Fibroblast of skin of back (primary cell): ENCODE measurements at places on chromosomes 7 and 10.

GRCh38 chr10:132095403-132096113 is 29.8 kb downstream of the JAKMIP3 start:
- no peak for DNase-seq

- DNase-seq, result peak; percentile 17
Measured at GRCh38 chr7:66043681-66044497, 31.7 kb upstream of the ASL start.

DNA sequence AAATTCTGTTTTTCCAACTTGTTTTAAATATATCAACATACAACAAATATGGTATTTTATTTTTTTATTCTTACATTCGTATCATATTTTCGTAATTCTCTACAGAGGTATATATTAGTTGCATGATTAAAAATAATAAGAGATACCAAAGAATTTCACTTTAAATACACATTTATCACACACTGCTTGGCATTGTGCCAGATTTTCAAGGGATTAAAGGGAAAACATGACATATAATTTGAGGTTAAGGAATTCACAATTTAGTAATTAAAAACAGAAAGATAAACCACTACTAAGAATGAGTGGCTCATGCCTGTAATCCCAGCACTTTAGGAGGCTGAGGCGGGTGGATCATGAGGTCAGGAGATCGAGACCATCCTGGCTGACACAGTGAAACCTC is 484.7 kb upstream of the SORCS1 start:
- peak; percentile 3 for DNase-seq

DNA sequence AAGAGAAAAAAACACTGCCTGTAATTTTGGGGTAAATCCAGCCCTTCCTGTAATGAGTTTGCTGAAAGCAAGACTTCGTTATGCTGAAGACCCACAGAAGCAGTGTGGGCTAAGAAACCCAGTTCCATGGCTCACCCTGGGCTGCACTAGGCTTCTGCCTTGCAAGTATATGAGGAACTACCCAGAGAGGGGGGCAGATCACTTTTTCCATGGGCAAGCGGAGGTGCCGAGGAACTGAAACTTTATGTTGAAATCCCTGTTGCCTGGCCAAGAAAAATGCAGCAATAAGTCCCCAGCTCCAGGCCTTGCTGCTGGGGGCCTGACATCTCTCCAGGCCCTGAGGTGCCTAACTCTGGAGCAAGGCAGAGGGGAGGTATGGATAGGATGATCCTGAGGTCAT is 8.5 kb downstream of the RASSF4 start:
- DNase-seq, result no peak

DNA sequence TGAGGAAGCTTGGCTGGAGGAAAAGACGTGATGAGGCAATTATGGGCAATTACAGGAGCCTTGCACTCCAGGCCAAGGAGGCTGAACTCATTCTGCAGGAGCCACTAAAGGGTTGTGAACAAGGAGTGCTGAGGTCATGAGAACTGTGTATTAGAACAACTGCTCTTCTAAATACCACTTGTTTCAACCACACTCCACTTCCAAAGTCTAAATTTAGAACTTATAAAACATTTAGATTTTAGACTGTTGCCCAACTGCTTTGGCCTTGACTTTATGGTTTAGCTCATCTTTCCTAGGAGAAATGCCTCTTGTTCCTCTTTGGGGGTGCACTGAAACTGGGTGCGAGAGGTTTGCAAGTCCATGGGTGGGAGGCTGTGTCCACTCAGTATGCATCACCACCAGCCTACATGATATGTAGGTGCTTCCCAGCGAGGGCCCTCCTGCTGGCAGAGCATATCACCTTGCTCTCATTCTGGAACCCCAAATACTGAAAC is 199.7 kb upstream of the AOAH start:
- DNase-seq, result no peak

DNA sequence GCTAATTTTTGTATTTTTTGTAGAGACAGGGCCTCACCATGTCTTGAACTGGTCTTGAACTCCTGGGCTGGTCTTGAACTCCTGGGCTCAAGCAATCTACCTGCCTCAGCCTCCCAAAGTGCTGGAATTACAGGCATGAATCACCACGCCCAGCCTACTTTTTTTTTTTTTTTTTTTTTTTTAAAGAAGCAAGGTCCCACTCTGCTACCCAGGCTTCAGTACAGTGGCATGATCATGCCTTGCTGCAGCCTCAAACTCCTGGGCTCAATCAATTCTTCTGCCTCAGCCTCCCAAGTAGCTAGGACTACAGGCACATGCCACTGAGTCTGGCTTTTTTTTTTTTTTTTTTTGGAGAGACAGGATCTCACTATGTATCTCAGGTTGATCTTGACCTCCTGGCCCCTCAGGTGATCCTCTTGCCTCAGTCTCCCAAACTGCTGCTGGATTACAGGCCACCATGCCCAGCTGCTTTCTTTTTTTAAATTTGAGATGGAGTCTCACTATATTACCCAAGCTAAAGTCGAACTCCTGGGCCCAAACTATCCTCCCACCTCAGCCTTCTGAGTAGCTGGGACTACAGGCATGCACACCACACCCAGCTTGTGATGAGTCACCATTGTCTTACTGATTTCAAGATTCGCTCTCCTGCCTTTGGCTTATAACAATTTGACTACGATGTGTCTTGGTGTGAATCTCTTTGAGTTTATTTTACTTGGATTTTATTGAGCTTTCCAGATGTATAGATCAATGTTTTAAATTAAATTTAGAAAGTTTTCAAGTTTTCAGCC is 9.0 kb downstream of the RPEL1 start:
- peak; percentile 54 for DNase-seq

- no peak for DNase-seq
Measured at GRCh38 chr10:110387983-110388686, 83.4 kb upstream of the SMNDC1 start.

- DNase-seq, result no peak
Measured at GRCh38 chr7:134356421-134356936, 39.7 kb upstream of the SLC35B4 start.

DNA sequence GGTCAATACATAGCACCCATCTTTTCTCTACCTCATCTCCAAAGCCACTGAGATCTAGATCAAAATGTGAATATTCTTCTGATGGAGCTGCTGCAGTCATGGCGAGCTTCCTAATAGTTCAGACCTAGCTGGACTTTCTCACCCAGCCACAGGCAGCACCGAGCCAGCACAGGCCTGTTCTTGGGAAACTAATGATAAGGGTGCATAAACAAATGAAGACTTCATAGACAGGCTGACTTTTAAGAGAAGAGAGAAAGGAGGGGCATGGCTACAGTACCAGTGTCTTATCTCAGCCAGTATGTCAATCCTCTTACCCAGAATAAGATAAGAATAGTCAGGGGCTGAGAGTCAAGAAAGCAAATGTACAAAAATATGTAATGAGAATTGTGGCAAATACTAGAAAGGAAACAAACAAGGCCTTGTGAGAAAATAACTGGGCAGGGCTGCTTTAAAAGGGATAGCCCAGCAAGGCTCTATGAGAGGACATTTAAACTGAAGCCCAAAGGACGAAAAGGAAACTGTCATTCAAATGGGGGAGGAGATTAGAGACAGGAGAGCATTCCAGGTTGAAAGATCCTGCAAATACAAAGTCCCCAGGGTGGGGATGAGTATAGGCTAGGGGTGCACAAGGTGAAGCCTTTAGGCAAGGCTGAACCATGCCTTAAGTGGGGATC is 21.8 kb upstream of the CDK14 start:
- no peak for DNase-seq

DNA sequence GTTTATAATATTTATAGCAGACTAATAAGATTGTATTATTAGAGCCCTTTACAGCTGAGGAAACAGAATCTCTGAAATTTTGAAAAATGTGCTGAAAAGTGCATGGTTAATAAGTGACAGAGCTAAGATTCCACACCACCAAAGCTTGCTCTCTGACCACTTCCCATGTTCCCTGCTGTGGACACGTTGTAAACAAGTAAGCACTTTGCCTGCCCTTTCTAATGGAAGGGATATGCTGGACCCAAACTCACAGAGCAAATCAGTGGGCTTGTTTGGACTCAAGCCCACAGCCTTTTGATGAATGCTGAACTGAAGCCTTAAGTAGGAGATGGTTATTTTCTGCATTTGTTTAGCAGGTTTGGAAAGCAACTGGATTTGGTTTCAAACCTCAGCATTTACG is 214.0 kb upstream of the TMEM72 start:
- DNase-seq, result peak; percentile 39

DNA sequence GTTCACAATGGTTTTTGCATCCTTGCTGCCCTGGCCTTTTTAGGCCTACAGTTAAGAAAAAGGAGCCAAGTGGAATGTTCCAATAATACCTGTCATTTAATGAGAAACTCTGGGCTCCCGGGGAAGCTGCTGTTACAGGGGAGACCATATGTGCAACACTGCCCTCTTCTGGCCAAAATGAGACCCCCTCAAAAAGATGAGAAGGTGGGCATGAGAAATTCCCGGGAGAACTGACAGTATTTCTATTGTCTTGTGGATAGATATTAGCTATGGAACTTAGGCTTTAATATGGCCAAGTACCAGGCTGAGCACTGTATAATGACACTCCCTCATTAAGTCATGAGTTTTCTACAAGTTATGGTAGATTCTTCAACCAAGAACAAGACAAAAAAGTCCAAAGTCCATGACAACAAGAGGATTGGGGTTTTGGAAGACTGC is 99.4 kb downstream of the CCDC3 start:
- peak; percentile 58 for DNase-seq

DNA sequence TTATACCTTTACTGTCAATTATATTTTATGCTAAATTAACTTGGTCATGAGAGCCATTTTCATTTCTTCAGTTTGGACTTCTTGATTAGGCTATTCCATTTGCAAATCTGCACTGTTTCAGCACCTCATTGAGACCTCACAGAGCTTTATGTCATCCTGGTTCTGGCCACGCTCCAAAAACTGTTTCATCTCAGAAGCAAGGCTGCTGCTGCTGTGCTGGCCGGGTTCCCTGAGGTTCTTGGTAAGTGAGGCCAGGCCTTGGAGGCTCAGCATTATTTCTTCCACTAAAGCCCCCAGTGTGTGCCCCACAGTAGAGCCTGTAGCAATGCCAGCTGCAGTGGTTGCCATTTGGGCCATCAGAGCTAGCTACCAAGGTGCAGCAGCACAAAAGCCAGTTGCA is 7.8 kb upstream of the ZNF485 start:
- DNase-seq, result peak; percentile 26

DNA sequence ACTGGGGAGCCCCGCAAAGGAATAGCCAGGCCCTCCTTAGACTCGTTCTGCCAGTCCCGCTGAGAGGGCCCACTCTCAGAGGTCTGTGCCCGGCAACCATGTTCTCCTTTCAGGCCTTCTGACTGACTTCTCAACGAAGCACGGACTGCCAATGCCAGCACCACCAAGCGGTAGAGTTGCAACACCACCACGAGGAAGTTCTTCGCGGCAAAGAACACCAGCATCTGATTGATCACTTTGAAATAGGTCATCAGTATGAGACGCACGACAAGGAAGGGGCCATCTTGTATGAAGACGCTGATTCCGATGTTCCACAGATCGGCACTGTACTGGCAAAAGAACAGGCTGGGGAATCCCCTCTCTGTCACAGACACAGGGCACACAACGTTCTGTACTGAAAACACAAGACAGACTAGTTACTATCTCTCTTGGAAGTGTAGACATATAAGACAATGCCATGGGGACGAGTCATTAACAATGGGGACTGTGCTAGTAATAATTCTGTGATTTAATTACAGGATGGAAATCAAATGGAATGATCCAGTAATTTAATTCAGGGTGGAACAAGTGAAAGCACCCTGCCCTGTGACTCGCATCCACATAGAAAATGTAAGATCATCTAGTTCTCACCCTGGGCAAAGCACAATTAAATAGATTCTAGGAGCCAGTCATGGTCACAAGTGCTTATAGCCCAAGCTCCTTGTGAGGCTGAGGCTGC is 42.7 kb downstream of the TMEM26 start:
- DNase-seq, result no peak

DNA sequence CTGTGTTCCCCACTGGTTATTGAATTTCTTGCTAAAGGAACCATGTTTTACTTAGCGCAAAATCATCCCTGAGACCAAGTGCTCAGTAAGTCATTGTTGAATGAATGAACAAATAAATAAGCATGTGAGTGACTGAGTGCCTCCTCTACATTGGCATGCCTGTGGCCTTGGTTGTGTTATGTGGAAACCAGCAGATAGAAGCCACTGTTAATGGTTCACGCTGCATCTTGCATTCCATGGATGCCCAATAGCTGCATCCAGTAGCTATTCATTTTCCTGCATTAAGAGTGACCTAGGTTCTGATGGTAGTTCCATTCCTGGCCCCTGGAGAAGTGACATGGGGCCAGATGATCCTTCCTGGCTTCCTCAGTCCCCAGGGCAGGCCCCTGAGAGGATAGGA is 113.3 kb upstream of the BMPER start:
- peak; percentile 28 for DNase-seq

GRCh38 chr10:31075434-31075833 is 43.8 kb upstream of the ZNF438 start:
- DNase-seq, result peak; percentile 93

DNA sequence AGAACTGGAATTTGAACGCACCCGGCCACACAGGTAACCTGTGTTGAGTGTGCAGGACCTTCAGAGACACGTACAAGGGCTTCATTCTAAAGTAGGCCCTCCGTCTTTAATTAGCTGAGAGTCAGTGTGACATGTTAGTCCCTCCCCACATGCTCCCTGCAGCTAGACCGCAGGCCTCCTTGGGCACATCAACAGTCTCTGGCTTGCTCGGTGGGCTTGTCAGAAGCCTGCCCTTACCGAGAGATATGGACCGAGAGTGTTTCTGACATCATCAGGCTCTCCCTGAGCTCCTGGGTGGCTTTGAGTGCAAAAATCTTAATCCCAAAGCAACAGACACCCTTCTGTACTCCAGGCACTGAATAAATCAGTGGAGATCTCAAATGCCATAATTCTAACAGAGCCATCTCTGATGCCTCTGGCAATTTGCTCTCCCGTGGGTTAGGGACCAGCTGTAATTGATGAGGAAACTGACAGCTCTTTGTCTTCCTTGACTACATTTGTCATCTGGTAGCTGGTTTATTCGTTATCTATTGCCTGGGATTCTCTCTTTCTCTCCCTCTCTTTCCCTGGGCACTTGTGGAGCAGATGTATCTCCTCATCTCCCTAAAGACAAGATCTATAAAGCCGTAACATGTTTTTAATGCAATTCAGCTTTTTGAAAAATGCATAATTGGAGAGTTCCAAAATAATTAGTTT is 850.6 kb downstream of the TYW1 start:
- no peak for DNase-seq

- DNase-seq, result no peak
Measured at GRCh38 chr7:17770710-17771375, 169.5 kb downstream of the SNX13 start.

GRCh38 chr7:70410134-70410750 is 721.7 kb upstream of the GALNT17 start:
- DNase-seq, result no peak
